Femur (tissue), 1 donor: ENCODE measurements at places on chromosomes 1 and 21.

GRCh38 chr1:59481881-59482505 is 185.1 kb downstream of the FGGY start:
- peak; percentile 38 for DNase-seq

GRCh38 chr1:18279351-18280074 is 171.9 kb downstream of the IGSF21 start:
- DNase-seq: no peak

DNA sequence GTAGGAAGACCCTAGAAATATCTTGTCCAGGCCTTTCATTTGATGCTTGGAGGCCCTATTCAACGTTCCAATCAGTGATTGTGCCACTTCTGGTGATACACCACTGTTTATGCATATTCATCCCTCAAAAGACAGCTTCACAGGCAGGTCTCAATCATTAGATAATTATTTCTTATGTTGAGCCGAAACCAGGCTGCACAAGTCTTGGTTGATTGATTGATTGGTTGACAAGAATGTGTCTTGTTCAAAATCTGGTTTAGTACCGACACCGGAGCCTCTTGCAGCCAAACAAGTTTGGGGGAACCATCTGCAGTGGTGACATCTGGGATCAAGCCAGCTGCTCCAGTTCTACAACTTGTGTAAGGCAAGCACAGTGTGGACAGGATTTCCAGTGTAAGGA is 20.1 kb downstream of the C8A start:
- DNase-seq: no peak

DNA sequence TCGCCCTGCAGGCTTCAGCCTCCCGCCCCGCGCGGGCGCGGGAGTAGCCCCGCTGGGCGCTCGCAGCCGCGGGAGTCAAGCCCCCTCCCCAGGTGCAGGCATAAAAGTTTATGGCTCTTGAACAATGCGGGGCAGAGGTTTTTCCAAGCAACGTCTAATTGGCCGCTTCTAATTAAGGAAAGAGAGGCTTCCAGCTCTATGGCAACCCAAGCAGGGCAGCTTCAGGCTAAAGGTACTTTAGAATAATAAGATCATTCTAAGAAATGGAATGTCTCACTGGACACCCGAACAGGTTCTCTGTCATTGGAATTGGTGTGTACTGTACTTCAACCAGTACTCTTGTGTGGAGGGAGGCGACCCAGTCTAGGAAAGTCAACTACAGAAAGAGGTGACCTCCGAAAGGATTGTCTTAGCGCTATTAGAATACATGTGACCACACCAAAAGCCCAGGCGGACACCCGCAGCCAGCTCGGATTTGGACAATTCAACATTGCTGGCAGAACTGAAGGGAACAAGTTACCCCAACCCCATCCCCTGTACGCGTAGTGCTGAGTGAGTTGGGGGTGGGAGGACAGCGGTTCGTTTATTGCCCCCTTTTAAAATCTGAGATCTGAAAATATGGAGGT is 12.5 kb downstream of the NR5A2 start:
- no peak for DNase-seq

DNA sequence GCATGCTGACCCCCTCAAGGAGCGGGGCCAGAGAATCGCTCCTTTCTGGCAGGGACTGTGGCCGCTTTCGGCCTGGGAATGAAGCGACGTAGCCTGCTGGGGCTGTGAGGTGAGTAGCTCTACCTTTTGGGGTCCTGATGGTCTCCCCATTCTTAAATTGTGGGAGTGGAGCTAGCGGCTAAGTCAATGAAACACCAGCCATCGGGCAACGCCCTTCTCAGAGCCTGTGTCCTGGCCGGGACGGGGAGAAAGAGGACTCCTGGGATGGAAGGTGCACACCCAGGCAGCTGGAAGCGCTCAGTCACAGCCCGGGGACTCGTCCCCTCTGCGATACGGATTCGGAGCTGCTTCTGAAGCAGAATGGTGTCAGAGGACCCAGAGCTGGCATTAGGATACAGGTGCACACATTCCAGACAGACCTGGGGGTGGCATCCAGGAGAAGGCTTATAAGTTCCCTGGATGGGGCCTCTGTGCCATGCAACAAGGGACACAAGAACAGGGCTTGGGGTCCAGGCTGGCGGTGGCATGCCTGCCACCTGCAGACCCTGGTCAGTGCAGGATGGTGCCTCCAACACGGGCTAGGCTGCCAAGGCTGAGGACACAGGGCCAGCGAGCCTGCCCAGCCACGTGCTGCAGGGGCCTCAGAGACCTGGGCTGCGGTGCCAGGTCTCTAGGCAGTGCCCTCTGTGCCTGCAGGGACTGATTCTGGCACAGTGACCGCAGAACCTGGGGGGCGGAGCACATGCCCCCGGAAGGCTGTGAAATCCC is 945 bp upstream of the WNT9A start:
- DNase-seq: peak; percentile 33

GRCh38 chr1:3403011-3403345 is 51.5 kb upstream of the ARHGEF16 start:
- no peak for DNase-seq

GRCh38 chr1:6889875-6890480 is 104.7 kb downstream of the CAMTA1 start:
- DNase-seq: peak; percentile 46

DNA sequence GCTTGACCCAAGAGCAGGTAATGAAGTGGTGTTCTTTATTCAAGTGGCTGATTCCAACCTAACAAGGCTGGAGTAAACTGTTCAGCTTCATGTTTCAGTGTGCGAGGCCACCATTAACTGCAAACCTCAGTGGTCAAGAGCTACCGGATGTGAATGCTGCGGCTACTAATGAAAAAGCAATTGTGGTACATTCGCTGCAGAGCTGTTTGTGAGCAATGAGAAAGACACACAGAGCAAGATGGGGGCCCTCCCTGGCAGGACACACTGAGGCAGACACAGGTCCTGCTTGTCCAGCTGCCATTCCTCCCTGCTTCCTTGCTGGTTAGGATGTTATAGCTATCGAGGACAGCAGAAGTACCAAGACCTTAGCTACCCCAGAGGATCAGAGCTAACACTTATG is 26.1 kb downstream of the SYF2 start:
- DNase-seq: no peak

- DNase-seq: no peak
Observed at GRCh38 chr1:232635778-232636356, 5.9 kb upstream of the SIPA1L2 start.

- DNase-seq: no peak
Observed at GRCh38 chr1:11447903-11448302, 31.1 kb upstream of the DISP3 start.

DNA sequence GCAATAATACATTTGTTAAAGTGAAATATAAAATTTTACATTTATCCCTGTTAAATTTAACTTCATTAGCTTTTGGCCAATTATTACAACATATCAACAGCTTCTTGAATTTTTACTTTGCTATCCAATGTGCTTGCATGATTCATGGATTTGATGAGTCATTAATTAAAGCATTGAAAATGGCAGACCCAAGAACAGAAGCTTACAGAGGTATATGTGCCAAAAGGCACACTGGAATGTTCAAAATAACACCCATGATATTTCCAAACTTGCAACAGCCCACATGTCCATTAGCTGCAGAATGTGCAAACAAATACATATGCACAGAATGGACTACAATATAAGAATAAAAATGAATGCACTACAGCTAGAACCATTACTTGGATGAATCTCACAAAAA is 76.4 kb upstream of the MAN1A2 start:
- DNase-seq: no peak

GRCh38 chr1:187878883-187879282 is 1050.1 kb downstream of the PLA2G4A start:
- no peak for DNase-seq

DNA sequence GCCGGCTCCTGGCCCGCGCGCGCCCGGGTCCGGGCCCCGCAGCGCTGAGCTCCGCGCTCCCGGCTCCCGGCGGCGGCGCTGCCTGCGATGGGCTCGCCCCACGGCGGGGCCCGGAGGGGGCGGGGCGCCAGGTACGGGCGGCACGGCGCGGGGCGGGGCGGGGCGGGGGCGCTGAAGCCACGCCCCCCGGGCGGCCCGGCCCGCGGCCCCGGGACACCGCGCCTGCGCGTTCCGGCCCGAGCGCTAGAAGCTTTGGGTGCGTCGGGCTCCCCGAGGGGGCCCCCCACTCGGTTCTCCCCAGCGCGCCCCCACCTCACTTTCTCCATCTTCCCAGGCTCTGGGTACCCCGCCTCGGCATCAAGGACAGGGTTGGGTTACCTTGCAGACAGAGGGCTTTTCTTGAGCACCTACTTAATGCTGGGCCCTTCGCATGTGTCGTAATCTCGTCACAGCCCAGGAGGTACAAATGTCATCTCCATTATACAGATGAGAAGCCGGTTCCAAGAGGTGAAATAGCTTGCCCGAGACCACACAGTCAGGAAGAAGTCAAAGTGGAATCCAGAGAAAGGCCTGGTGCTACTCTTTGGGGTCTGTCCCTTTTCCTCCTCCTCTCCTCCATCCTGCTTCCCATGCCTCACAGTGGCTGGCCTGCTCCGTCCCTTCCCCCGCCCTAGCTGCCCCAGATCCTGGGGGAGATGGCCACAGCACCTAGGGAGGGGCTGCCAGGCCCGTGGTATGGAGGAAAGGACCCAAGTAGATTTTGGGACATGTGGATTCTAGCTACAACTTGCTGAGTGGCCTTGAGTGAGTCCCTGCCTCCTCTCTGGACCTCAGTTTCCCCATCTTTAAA is 46.5 kb downstream of the RAP1GAP start:
- DNase-seq: no peak

GRCh38 chr1:42423681-42424080 is 32.1 kb downstream of the ZMYND12 start:
- no peak for DNase-seq

DNA sequence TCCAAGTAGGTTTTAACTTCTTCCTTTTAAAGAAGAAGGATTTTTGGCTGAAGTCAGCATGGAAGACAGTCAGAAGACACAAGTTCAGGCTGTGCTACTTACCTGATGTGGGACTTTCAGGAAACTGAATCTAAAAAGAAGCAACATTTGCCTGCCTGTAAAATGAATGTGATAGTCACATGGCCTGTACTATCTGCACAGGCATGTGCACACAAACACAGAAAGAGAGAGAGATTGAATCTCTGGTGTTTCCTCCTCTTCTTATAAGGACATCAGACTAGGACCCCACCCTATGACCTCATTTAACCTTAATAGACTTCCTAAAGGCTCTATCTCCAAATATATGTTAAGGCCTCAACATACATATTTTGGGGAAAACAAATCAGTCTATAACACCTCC is 542.9 kb downstream of the PLPP3 start:
- DNase-seq: no peak

- no peak for DNase-seq
Observed at GRCh38 chr1:222783051-222783450, 31.8 kb upstream of the DISP1 start.

- no peak for DNase-seq
Observed at GRCh38 chr1:94202241-94202640, 35.1 kb downstream of the ARHGAP29 start.

- DNase-seq: no peak
Observed at GRCh38 chr1:215748431-215748830, 181.3 kb downstream of the KCTD3 start.

- DNase-seq: no peak
Observed at GRCh38 chr1:183467687-183468086, 4.6 kb upstream of the SMG7 start.

DNA sequence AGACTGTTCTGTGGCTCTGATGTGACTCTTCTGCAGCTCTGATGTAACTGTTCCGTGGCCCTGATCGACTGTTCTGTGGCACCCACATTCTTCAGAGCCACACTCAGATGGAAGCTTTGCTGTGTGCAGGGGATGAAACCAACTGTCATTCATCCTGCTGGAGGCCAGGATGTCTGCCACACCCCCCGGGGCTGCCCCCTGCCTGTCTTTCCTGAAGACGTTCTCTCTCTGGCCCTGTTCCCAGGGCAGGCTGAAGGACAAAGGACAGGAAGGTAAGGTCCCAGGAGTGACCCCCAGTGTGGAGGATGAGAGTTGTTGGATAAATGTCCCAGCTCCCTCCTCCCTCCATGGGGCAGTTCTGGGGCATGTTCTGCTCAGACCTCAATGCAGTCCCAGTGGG is 29.4 kb upstream of the UMODL1 start:
- peak; percentile 15 for DNase-seq

GRCh38 chr1:70542030-70542429 is 131.0 kb downstream of the CTH start:
- no peak for DNase-seq

DNA sequence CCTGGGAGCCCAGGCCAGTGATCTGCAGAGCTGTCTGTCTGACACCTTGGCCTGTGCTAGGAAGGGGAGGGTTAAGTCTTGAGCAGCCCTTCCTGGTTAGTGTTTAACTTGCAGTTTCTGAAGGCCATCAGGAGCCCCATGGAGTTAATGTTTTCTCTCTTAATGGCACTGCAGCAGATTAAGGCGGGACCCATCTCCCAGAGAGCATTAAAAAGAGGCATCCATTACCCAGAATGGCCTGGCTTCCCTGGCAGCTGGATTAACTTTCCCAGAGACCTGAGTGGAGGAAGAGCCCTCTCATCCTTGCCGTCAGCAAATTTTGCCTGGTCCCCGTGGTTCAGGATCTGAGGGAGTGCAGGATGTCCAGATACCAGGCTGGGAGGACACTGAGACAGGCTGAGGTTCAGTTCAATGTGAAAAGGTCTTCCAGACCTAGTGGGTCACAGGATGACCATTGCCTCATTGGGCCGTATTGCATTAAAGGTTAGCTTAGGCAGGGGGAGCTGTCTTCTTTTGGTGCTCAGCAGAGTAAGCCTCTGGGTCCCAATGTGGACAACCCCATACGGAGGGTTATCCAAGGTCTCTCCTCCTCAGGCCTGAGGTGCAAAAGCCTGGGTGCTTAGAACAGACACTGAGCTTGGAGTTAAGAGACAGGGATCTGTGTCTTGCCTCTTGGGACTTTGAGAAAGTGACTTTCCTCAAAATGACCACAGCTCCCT is 522.6 kb downstream of the PTPRU start:
- DNase-seq: no peak

- no peak for DNase-seq
Observed at GRCh38 chr1:96982118-96982517, 260.5 kb downstream of the PTBP2 start.

DNA sequence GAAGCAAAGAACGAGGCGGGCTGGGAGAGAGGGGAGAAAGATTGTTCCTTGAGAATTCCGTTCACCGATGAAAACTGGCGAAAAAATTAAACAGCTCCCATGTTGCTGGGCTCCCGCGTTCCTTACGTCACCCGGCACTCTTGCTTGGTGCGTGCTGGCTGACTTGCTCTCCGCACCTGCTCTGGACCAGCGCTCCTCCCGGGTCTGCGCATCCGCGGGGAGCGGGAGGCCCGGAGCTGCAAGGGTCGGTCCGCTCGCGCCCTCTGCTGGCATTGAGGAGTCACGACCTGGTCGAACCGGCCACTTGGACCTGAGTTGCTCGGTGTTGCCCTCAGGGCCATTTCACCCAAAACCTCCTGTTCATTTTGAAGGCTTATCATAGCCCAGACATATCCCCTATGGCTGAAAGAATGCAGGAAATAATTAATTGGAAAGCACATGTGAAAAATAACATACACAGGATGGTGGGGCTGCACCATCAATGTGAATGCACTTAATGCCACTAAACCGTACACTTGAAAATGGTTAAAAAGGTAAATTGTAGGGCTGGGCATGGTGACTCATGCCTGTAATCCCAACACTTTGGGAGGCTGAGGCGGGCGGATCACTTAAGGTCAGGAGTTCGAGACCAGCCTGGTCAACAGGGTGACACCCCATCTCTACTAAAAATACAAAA is 98.9 kb upstream of the BACE2 start:
- peak; percentile 92 for DNase-seq

- DNase-seq: peak; percentile 39
Observed at GRCh38 chr1:165539306-165539705, 4.5 kb upstream of the LRRC52 start.
